ENCODE measurements at places on chromosomes 4 and X.

GRCh38 chr4:6674500-6675149 is 19.1 kb upstream of the S100P start:
- peak; percentile 69 for DNase-seq
- H3K4me1 ChIP-seq, result peaks cover 57% of the 10 kb centered on the region
- peaks cover 52% of the 10 kb centered on the region for H3K36me3 ChIP-seq

DNA sequence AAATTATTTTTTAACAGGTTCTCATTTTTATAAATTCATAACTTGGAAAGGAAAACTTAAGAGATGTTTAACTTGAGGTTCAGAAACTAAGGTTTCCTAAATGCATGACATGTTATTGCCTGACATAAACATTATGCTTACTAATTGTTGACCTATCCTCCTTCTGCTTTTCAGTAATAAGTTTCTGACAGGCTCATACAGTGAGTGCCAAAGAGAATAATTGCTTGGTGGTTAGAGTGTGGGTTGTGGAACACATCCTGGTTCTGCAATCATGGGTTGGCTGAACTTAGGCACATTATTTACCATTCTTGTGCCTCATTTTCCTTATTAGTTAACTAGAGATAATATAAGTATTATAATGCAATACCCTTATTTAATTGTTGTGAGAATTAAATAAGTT is 56.5 kb downstream of the BMPR1B start:
- H3K4me1 ChIP-seq, result no peaks in the 10 kb centered on the region
- no peak overlapping the region for H3K27ac ChIP-seq
- DNase-seq, result no peak
- no peaks in the 10 kb centered on the region for H3K36me3 ChIP-seq
- peaks cover 7% of the 10 kb centered on the region for H3K27me3 ChIP-seq

DNA sequence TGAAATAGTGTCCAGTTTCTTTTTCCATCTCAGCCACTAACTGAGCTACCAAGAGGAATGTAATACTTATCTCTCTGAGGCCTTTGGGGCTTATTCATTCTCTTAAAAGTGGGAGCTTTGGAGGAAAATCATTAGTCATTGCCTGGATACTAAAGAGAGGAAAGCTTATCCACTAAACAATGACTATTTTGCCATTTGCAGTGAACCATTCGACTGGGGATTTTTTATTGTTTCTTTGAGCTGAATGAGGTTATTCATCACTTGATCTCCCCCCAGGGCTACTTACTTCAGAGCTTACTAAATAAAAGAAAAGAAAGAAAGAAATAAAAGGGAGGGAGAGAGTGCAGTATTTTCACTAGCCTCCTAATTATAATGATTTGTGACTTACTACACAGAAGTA is 1329.5 kb upstream of the TENM3 start:
- H3K4me3 ChIP-seq, result no peak overlapping the region
- no peaks in the 10 kb centered on the region for H3K36me3 ChIP-seq
- no peak for DNase-seq
- H3K27ac ChIP-seq, result no peak overlapping the region
- no peaks in the 10 kb centered on the region for H3K27me3 ChIP-seq

DNA sequence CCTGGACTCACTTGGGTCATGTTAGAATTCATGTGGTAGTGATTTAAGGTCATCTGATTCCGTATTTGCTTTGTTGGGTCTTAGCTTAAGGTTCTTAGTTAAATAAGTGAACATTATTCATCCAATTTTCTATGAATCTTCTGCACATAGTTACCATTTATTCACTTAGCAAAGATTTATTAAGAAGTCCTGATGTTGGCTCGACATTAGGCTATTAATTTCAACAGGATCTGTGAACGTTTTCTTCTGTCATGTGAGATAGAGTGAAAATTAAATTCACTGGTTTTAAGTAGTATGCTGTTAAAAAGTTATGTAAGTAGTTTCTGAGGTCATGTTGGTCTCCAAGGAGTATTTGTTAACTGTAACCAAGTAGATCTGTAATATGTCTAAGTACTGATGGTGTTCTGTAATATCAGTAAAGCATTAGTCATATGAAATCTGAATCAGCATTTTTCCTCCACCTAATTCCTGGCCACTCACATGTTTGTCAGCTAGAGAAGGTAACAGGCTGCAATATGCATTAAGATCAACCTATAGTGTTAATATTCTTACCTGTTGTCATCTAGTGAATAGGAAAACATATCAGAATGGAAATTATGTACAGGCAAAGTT is 155.6 kb downstream of the PCDH7 start:
- no peaks in the 10 kb centered on the region for H3K27me3 ChIP-seq
- H3K4me1 ChIP-seq, result no peaks in the 10 kb centered on the region
- DNase-seq, result no peak
- H3K4me3 ChIP-seq, result no peak overlapping the region
- no peak overlapping the region for H3K27ac ChIP-seq

- H3K27ac ChIP-seq, result no peak overlapping the region
- H3K27me3 ChIP-seq, result no peaks in the 10 kb centered on the region
- no peak overlapping the region for H3K4me3 ChIP-seq
- H3K36me3 ChIP-seq, result no peaks in the 10 kb centered on the region
Observed at GRCh38 chrX:11789809-11790208, 31.8 kb downstream of the MSL3 start.

- no peak overlapping the region for H3K27ac ChIP-seq
- peaks cover 2% of the 10 kb centered on the region for H3K27me3 ChIP-seq
- no peak overlapping the region for H3K4me3 ChIP-seq
Observed at GRCh38 chr4:52200339-52200725, 149.2 kb downstream of the SPATA18 start.

GRCh38 chr4:183333202-183333601 is 11.0 kb upstream of the CLDN24 start:
- H3K27me3 ChIP-seq, result peaks cover 8% of the 10 kb centered on the region
- no peak overlapping the region for H3K4me3 ChIP-seq
- H3K36me3 ChIP-seq, result no peaks in the 10 kb centered on the region
- DNase-seq, result no peak
- H3K27ac ChIP-seq, result no peak overlapping the region
- no peaks in the 10 kb centered on the region for H3K4me1 ChIP-seq

DNA sequence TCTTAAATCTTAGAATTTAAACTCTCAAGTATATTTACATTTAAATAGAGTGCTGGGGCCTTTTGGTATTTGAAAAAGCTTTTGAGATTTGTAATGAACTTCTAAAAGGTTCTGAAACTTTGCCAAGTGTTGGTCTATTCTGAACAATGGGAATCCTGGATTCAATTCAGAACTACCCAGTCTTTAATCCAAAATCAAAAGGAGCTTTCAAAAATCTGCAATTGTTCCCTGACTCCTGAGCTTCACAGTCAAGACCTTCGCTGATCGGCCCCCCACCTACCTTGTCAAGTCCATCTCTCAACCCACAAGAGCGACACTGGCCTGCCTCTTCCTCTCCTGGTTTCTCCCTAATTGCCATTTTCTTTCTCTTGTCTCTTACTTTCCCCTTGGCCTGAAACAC is 666.1 kb upstream of the BOD1L1 start:
- DNase-seq, result no peak
- H3K27ac ChIP-seq, result no peak overlapping the region
- H3K36me3 ChIP-seq, result no peaks in the 10 kb centered on the region
- H3K4me1 ChIP-seq, result no peaks in the 10 kb centered on the region

DNA sequence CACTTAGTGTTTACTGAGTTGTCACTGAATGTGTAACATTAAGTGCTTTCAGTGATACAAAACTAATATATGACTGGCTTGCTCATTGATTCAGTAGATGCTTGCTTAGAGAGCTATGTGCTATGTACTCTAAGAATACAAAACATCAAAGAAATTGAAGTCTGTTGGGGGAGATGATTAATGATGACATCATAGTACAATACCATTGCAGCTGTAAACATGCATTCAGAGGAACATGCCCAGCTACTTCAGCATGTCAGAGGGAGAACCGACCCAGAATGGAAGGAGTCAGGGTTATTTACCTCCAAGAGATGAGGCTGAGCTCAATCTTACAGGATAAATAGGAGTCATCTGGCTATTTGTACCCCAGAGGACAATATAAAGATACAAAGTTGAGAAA is 290.8 kb downstream of the TENM3 start:
- H3K27me3 ChIP-seq, result no peaks in the 10 kb centered on the region
- no peaks in the 10 kb centered on the region for H3K36me3 ChIP-seq
- H3K4me3 ChIP-seq, result no peak overlapping the region
- H3K4me1 ChIP-seq, result no peaks in the 10 kb centered on the region

GRCh38 chrX:130091980-130092522 is 18.2 kb downstream of the ELF4 start:
- H3K4me3 ChIP-seq, result peak overlapping the region; percentile 95
- H3K27ac ChIP-seq, result peak overlapping the region; percentile 94
- H3K4me1 ChIP-seq, result peaks cover 46% of the 10 kb centered on the region

DNA sequence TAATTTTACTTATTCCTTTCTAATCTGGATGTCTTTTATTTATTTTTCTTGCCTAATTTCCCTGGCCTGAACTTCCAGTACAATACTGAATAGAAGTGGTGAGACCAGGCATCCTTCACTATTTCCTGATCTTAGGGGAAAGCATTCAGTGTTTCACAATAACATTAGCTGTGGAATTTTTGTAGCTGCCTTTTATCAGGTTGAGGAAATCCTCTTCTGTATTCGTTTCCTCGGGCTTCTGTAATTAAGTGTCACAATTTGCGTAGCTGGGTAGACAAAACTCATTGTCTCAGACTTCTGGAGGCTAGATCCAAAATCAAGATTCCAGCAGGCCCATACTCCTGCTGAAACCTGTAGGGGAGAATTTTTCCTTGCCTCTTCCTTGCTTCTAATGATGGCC is 598.4 kb upstream of the FTHL17 start:
- no peak overlapping the region for H3K4me3 ChIP-seq
- peaks cover 2% of the 10 kb centered on the region for H3K27me3 ChIP-seq
- DNase-seq, result no peak
- H3K27ac ChIP-seq, result no peak overlapping the region
- H3K36me3 ChIP-seq, result no peaks in the 10 kb centered on the region
- H3K4me1 ChIP-seq, result no peaks in the 10 kb centered on the region

DNA sequence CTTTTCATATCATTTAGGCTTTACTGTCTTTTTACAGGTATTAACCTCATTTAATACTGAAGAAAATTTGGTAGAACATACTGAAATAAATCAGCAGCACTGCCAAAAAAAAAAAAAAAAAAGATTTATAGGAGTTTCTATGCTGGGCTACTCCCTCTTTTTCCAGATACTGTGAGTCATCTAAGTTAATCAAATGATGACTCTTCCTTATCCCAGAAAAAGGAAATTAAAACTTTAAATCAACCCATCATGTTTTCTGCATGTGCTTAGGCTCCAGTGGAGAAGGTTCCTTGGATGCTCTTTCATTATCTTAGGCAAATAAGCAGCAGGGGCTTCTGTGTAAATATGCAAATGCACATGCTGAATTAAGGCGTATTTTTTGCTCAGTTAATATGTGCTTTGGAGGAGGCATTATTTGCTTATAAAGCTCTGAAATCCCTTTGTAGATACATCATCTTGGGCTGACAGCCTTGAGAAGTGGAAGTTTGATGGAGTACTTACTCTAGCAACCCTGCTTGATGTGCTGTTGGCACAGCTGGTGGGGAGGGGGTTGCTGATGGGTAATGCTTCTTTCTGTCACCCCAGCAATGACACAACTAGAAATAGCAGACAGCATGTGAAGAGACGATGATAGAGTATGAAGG is 136.1 kb downstream of the C4orf33 start:
- H3K27ac ChIP-seq, result no peak overlapping the region
- H3K4me1 ChIP-seq, result no peaks in the 10 kb centered on the region
- DNase-seq, result no peak

- H3K4me3 ChIP-seq, result no peak overlapping the region
- no peak overlapping the region for H3K27ac ChIP-seq
- no peaks in the 10 kb centered on the region for H3K4me1 ChIP-seq
- DNase-seq, result no peak
Observed at GRCh38 chr4:161949946-161950725, 213.7 kb downstream of the FSTL5 start.

- peaks cover 2% of the 10 kb centered on the region for H3K36me3 ChIP-seq
- H3K4me1 ChIP-seq, result no peaks in the 10 kb centered on the region
- no peak for DNase-seq
- no peaks in the 10 kb centered on the region for H3K27me3 ChIP-seq
- no peak overlapping the region for H3K27ac ChIP-seq
Observed at GRCh38 chrX:17160975-17161374, 214.0 kb upstream of the NHS start.

GRCh38 chrX:54891573-54891972 is 29.1 kb upstream of the TRO start:
- H3K27me3 ChIP-seq, result peaks cover 24% of the 10 kb centered on the region
- peak; percentile 37 for DNase-seq
- H3K27ac ChIP-seq, result no peak overlapping the region
- no peaks in the 10 kb centered on the region for H3K36me3 ChIP-seq
